ENCODE measurements at places on chromosomes 7 and 10.

DNA sequence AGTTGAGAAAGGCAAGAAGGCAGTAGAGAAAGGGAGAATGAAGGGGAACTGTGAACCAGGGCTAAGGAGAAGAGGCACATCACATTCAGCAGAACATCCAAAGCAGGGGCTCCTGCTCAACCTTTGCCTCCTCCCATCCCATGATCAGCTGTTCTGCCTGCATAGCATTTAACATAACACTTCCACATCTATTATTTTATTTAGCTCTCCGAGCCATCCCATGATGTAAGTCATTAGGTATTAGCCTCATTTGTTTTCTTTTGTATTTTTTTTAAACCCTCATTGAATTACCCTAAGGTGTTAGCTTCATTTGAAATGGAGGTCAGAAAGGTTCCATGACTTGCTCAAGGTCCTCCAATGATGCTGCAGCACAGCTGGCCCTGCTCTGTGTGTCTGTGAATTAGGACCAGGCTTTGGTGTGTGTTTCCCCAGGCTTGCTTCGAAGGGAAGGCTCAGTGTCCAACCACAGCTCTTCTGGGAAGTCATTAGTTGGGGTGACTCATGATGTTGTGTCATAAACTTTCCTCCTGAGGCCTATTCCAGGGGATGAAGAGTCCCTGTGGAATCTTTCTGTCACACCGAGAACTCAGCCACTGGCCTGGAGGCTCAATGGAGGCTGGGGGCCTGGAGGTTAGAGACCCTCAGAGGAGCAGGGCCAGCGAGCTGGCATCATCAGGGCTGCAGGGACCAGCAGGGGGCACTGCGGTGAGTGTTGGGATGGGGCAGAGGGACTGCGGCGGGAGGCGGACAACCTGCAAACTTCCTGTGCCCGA, 16.5 kb downstream of the NPFFR1 start:
- DNase-seq, result peak; percentile 41

GRCh38 chr10:108877095-108877561, 1046.2 kb downstream of the XPNPEP1 start:
- no peak for DNase-seq

- DNase-seq, result no peak
Measured at GRCh38 chr7:94276795-94277194, 117.9 kb upstream of the COL1A2 start.

GRCh38 chr10:96306516-96306915, 2.3 kb downstream of the DNTT start:
- DNase-seq, result peak; percentile 43

DNA sequence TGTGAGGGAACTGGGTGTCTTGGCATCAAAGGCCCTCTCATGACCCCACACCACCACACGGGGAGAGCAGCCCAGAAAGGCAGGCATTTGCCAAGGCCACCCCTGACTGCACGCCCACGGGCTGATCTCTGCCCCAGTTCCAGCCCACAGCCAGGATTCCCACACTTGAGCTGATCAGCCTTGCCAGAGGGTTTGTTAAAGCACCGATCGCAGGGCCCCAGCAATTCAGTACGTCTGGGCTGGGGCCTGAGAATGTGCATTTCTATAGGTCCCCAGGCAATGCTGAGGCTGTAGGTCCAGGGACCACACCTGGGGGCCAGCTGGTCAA, 103.9 kb downstream of the TNS3 start:
- DNase-seq, result no peak

GRCh38 chr10:97771055-97771891, 526 bp downstream of the SFRP5 start:
- peak; percentile 23 for DNase-seq

GRCh38 chr7:103524042-103524907, 78.3 kb upstream of the SLC26A5 start:
- DNase-seq, result no peak

DNA sequence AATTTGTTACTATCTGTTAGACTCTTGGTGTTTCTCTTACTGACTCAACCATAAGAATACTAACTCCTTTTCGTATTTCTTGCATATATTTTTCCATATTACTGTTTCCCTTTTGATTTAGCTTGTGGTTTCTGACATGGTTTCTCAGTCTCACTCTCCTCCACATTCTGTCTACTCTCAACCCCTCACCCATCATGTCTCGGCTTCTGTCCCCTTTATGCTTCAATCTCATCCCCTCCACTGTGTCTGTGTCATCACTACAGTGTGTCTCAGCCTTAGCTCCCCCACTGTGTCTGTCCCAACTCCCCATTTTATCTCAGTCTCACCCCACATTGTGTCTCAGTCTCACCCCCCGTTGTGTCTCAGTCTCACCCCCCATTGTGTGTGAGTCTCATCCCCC, 126.9 kb downstream of the VIPR2 start:
- peak; percentile 61 for DNase-seq

DNA sequence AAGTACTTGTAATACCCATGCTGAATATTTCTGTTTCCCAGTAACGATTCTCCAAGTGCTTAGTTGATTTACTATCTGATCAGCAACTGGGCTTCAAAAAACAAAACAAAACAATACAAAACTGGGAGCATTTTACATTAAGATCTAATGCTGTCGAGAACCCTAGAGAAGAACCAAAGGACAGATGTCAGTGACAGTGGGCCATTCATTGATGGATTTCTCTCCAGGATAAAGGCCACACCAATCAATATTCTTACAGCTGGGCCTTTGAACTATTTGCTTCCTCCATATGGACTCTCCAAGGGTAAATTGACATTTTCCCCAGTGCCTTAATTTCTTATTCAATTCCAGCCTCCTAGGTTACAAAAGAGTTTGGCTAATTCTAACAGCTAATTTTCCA, 217.5 kb downstream of the ADAM12 start:
- DNase-seq, result no peak

DNA sequence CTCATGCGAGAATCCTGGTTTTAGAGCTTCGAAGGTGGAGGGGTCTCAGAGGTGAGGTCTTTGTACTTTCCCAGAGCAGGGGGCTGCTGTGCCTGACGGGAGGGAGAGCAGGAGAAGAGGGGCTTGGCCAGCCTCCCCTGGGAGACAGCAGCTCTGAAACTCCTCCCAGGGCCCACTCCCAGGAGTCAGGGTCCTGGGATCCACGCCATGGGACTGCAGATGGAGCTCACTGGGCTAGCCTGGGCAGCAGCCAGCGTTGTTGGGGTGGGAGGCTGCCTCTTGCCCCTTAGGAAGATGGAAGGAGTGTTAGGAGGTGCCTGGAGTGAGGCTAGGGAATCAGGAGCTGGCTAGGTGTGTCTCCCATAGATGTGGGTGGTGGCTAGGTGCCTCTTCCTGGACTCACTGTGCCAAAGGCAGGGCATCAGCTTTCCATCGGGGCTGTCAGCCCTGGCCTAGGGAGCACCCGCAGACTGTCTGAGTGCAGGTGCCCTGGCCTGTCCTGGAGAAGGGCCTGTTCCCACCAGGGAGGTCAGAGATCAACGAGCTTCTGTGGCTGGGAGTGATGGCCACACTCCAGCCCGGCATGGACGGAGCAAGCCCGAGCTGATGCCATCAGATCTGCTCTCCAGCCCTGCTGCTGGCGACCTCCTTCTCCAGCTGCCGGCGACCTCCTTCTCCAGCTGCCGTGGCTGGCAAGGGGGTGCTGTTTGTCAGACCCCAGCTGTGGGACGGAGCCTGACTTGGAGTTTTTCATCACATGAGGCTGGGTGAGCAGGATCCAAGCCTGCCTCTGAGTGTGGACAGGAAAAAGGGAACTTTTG, 111.3 kb downstream of the PTPN20 start:
- no peak for DNase-seq
